Right renal cortex interstitium (tissue), 3 donors: ENCODE measurements at places on chromosomes 1 and 21. TPM values are rescaled to one million over a fixed set of nuclear protein-coding genes. Genes with fewer than 3 reads are reported as not detected.

- DNase-seq, result no peak
Observed at GRCh38 chr21:41610042-41610839, 102.3 kb upstream of the TMPRSS2 start.

- DNase-seq, result no peak
Observed at GRCh38 chr1:9019896-9020295, 6.3 kb downstream of the SLC2A7 start.

DNA sequence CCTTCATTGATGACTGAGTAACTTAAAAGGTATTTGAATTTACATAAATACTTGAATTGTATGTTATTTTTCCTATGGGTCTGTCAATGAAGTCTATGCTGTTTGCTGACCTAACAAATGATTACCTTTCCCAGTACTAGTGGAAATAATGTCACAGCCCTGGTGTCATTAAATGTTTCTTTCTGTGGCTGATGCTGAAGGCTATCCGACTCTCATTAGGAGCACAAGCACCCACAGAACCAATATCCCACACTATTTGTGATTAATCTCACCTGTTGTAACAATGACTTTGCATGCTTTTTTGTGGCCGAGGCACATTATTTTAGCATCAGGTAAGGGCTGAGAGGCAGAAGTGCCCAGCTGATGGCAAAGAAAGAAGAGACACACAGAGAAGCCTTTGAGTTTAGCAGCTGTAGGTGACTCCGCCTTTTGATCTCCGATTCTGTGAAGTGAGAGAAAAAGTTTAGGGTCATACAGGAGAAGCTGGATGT is 25.8 kb upstream of the TRIM45 start:
- DNase-seq, result no peak

The CFAP57 gene
- polyA plus RNA-seq, result 3.1 TPM

The C1orf226 gene
- 15.5 TPM for polyA plus RNA-seq
